ENCODE measurements at places on chromosomes 7 and 10.

GRCh38 chr7:110548372-110548771, 542.6 kb upstream of the LRRN3 start:
- no peak for DNase-seq

- no peak for DNase-seq
These were observed 656.3 kb upstream of the IGFBP3 start for GRCh38 chr7:46577394-46577793.

GRCh38 chr10:121680879-121681655, 82.8 kb upstream of the FGFR2 start:
- DNase-seq = no peak

- no peak for DNase-seq
These were observed 17.8 kb downstream of the VWA2 start for GRCh38 chr10:114256822-114257221.

DNA sequence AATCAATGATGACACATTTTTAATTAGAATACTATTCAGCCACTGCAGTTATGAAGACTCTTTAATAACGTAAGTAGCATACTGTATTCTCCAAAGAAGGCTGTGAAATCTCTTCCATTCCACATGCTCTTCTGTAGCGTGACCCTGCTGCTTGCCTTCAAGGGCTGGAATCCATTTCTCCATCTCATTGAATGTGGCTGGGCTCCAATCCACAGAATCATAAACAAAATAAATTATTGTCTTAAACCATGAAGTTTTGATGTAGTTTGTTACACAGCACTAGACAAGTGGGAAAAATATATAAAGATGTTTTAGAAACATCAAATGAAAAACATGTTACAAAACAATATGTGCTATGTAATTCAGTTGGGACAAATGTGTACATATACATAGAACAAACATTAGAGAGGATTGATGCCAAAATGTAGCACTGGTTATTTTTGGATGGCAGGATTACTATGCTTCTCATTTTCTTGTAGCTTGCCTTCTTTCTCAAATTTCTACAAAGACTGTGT, 410.8 kb upstream of the PODXL start:
- DNase-seq = no peak

GRCh38 chr7:143901332-143901667, 676 bp downstream of the TCAF1 start:
- DNase-seq = no peak

GRCh38 chr10:115222039-115222438, 128.9 kb downstream of the ATRNL1 start:
- DNase-seq = no peak

- DNase-seq = peak; percentile 76
These were observed 65.9 kb upstream of the CC2D2B start for GRCh38 chr10:95841661-95842498.

DNA sequence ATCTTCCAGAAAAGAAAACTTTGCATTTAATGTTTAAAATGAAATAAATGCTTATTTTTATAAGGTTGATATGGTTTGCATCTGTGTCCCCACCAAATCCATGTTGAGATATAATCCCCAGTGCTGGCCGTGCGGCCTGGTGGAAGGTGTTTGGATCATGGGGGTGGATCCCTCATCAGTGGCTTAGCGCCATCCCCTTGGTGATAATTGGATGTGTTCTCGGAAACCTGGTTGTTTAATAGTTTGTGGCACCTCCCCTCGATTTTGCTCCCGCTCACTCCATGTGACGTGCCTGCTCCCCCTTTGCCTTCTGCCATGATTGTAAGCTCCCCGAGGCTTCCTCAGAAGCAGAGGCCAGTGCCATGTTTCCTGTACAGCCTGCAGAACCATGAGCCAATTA, 2.4 kb upstream of the MTPAP start:
- DNase-seq = no peak

DNA sequence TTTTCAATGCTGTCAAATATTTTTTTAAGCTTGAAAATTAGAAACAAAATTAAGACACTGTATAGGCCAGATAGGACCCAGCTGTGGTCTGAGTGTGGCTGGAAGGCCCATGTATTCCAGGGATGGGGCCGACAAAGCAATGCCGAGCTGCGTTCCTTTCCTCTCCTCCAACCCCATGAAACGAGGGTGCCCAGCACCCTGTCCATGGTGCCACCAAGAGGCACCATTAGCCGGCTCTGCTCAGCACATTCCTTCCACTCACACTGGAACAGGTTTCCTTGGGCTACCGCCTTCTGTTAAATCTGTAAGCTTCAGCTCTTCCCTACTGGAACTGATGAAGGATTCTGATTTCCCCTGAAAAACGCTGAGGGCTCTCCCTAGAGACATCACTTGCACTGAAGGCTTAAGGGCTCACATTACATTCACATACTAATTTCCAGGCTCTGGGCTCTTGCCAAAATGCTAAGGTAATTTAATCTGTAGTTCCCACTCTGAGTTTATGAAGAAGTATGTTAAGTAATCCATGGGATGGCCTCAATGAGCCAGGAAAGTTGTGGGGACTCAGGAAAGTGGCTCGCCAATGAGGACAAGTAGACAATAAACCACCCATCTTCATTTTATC, 73.7 kb upstream of the CAMK2B start:
- DNase-seq = no peak

DNA sequence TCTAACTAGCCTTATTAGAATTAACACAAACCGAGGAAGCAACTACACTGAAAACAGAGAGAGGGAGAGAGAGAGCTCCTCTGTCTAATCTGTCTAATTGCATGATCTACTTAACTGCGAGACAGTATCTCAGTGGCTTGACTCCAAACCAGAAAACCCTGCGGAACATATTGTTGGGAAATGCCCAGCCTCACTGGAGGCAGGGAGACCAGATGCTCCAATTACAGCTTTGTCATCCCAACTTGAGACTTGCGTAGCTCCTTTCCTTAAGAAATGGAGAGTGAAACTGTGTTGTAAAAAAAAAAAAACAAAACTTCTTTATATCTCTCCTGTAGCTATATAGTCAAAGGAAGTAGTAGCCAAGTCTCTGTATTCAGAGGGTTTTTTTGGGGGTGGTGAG, 52.0 kb upstream of the ZNRF2 start:
- no peak for DNase-seq

DNA sequence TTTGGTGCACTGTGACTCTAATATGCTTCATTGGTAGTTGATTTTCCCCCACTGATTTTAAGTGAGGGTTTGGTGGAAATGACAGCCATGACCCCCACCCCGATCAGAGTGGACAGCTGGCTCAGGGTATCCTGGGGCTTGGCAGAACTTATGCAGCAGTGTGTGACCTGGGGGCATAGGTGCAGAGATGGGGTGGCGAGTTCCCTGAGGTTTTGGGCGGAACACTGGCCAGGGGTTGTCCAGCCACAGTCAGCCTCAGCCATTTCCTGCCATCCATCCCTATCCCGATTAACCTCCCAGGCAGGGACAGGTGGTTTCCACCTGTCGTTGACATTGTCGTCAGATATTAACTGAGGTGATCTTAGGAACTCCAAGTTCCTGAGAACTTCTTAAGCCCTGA, 155.8 kb upstream of the CHST15 start:
- no peak for DNase-seq

- no peak for DNase-seq
These were observed 8.0 kb downstream of the EPHB6 start for GRCh38 chr7:142862786-142863400.

- DNase-seq = no peak
These were observed 71.2 kb downstream of the WNT2 start for GRCh38 chr7:117251687-117252086.

DNA sequence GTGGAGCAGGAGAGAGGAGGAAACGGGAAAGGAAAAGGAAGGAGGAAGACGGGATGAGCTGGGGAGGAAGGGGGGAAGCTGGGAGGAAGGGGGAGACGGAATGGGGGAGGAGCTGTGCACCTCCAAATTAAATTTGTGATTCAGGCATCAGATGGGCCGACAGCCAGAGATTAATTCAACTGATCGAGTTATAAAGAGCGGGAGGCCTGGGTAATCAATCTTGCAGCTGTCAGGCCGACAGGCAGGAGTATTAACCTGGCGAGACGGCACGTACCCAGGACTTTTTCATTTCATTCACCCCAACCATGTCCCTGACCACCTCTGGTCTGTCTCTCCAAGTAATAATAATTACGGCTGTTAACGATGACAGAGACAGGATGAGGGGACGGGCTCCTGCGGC, 26.2 kb downstream of the KAZALD1 start:
- no peak for DNase-seq

- DNase-seq = no peak
These were observed 95.2 kb downstream of the PLPP4 start for GRCh38 chr10:120552262-120552661.

- peak; percentile 87 for DNase-seq
These were observed 29.7 kb downstream of the VIM start for GRCh38 chr10:17257466-17258321.

DNA sequence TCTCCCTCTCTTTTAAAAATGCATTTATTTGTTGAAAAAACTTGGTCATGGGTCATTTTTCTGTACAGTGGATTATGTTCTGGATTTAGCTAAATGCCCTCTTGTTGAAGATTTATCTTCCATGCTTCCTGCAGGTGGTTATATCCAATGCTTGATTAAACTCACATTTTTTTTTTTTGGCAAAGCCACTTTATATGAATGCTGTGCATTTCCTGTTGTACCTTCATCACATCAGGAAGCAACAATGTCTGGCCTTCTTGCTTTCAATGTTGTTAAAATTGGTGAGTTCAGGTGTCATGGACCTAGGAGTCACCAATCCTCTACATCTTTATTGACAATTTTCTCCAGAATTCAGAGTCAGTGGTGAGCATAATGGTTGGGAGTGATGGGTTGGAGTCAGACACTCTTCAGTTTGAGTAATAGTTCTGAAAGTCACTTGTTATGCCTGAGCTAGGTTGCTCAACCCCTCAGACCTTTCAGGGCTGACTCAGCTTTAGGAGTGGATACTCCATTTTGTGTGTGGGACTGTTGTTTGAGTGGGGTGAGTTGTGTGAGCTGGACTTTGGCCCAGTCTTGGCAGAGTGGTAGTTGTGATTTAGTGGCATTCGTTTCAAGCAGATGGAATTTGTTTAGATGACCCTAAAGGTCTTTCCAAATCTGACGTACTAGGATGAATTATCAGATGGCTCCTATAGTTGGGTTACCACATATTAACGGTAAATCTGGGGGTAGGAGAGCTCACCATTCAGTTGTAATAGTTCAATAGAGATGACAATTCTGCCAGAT, 213.5 kb upstream of the ZNF32 start:
- peak; percentile 7 for DNase-seq

GRCh38 chr7:12244129-12244528, 33.0 kb downstream of the TMEM106B start:
- peak; percentile 35 for DNase-seq

DNA sequence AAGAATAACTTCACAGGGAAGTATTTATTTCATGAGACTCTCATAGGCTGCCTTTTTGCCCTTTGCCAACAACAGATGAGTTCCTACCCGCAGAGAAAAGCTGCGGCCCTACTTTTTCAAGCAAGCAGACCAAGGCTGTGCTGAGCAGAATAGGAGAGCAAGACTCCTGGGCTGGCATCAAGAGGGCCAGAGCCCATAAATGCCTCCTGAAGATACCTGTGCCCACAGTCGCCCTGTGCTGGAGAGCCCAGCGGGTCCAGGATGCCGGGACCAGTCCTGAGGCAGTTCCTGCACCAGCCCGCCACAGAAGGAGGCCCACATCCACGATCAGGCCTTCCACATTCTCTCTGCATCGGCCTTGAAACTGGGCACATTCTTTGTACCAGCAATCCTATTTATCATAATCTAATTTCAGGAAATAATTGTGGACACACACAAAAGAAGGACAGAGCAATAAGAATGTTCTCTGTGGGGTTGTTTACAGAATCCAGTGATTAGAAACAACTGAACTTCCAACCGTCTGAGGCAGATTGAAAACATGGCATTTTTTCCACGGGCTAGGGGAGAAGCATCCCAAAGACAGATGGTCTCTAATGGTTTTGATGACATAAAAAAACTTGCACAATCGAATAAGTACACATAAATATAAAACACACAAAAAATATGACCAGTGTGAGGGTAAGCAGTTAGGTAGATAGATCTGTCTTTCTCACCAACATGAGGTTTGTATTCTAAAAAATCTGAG, 95.6 kb downstream of the CPXM2 start:
- no peak for DNase-seq

- no peak for DNase-seq
These were observed 181.8 kb downstream of the DNAJB6 start for GRCh38 chr7:157518514-157519175.

GRCh38 chr7:114658216-114658615, 243.6 kb downstream of the FOXP2 start:
- no peak for DNase-seq

DNA sequence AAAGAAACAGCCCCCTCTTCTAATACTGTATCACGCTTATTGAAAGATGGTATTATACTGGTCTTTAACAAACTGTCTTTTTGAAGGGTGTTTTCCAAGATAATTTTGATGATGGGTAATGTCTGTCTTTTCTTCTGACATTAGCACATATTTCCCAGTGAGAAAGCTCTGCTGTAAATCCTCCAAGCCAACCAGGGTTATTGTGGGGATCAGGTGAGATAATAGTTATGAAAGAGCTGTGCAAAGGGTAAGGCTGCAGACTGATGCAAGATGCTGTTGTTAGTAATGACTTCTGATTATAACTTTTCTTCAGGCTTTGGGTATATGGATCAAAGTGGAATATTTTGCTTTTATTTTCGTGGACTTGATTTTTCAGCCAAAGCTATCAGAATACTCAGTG, 581.7 kb downstream of the REEP3 start:
- no peak for DNase-seq

DNA sequence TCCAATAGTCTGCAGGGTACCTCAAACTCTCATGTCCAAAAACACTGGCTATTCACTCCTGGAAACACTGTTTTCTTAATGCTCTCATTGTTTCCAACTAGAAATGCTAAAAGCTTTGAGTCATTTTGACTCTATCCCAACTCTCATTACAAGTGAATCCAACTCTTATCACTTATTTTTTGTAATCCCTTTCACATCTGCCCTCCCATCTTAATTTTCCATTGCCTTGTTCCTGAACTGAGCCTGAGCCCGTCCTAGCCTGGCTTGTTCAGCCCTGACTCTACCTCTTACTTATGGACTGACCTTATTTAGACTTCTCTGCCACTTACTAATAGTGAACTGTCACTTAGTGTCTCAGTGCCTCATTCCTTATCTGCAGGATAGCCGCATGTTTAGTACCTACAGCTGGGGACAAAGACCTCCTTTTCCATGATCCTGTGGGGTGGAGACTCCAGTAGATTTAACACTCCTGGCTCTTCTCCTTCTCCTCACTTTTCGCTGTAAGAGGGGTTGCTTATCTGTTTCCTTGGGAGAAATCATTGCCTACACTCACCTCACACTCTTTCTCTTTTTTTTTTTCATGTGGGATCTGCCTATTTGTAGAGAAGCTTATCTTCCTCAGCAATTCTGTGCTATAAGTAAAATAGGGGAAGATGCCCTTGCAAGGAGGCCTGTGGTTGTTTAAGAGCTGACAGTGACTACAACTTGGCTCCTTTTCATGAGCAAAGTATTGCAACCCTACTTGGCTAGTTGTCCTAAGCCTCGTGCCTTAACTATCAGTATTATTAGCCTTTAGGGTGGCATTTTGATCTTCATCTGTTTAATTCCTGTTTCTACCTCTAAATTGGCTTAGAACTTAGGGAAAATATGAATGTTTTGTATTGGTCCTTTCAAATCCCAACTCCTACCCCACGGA, 56.4 kb downstream of the SLC16A12 start:
- DNase-seq = peak; percentile 10

Measured in suppressor macrophage (primary cell).